ENCODE measurements at places on chromosomes 6 and 20.
A peak's percentile ranks its signal among the peaks of the same experiment; 100 is the strongest.

GRCh38 chr20:25025986-25026605, 31.8 kb downstream of the ACSS1 start:
- DNase-seq, result no peak

DNA sequence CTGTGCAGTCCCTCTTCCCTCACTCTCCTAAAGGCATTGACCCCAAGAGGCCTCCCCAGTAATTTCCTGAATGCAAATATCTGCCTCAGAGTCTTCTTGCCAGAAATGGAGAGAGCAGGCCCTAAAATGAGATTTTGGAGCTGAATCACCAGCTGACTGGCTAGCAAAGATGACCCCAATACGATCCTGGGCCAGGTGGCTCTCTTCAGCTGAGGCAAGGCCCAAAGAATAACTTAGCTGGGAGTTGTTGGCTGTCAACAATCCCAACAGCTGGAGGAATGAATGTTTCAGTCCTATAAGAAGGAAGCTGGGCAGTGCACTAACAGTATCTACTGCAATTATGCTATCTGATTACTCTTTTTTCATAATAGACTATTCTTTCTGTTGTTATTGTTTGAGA, 37.2 kb upstream of the VGLL2 start:
- no peak for DNase-seq

GRCh38 chr20:5033566-5033965, 32.3 kb upstream of the SLC23A2 start:
- DNase-seq, result no peak

DNA sequence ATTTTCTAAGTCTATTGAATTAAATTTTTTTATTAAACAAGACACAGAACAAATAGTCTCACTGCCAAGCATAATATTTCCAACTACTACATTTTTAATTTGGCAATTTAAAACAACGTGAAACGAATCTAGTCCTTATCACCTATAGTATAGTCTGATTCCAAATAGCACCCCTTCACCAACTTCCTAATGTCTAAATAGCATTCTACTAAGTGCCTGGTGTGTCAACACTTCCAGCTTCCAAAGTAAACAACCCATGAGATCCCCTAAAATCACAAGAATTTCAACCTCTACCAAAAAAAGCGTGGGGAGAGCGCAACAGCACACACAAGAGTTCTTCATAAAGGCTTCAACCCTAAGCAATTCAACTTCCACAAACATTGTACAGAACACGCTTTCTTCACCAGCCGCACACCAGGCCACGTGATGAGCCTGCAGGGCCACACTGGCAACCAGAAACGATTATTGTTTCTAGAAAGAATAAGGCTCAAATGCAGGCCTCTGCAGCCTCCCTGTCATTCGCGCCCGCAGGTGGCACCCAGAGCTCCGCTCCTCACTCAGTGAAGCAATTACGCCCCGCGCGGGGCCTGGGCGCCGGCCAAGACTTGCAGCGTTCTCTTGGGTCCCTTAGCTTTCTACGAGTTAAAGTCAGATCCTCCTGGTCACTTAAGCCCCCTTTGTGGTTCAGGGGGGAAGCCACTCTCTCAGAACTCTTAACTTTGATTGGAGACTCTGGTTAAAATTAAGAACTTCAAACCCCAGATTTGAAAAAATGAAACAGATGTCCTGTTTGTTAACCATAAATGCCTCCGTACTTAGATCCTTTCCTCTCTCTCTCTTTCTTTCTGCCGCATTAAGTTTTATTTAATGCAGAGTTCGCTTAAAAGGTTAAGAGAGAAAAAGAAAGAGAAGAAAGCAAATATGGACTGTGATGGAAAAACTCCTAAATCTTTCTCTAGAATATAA, 18.3 kb downstream of the SIM1 start:
- DNase-seq, result no peak

DNA sequence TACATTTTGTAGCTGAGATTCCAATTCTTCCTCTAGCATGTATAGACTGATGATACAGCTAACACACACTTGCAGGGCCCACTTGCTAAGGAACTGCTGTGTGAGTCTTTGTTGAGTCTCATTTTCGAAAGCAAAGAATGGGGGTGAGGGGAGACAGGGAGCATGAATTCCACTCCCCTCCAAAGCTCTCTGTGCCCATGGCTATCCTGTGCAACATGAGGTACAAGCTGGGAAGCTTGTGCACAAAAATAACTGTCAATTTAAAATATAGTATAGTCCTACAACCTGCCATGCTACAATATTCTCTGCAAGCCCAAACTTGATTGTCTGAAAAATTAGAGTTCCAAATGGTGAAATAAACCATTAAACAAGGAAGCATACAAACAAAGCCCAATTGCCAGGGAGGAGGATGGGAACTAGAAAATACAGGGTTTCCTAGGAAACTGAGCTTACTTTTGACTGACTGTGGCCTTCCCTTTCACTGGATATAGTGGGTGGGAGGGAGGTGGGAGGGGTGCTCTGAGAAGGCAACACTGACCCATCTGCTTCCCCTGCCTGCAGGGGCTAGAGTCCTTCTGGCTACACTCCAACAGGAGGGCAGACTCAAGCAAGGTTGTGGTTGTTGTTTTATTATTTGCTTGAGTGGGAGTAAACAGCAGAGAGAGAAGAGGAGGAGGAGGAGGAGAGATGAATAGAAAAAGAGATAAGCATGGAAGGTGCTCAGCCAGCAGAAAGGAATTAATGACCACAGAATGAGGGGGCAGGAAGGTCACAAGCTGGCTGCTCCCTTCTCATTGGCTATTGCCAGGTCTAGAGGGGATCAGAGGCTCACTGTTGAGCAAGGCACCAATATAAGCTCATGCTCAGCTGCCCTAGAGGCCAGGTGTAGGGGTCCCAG, 84.6 kb downstream of the FYN start:
- DNase-seq, result no peak

DNA sequence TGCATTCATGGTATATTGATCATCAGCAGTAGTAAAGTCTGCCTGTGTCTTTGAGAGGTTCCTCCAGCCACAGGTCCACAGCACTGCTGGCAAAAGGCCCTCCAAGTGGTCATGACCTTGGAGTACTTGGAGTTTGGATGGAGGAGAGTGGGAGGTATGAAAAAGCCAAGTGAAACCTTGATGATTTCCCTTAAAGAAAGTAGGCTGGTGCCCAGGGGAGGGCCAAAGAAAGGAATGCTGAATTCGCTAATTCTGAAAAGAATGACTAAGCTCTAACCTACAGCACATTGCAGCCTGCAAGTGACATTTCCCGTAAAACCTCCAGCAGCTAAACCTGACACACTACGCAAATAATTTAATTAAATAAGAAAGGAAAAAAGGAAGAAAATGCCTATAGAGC, 223.4 kb upstream of the TAB2 start:
- peak; percentile 14 for DNase-seq

DNA sequence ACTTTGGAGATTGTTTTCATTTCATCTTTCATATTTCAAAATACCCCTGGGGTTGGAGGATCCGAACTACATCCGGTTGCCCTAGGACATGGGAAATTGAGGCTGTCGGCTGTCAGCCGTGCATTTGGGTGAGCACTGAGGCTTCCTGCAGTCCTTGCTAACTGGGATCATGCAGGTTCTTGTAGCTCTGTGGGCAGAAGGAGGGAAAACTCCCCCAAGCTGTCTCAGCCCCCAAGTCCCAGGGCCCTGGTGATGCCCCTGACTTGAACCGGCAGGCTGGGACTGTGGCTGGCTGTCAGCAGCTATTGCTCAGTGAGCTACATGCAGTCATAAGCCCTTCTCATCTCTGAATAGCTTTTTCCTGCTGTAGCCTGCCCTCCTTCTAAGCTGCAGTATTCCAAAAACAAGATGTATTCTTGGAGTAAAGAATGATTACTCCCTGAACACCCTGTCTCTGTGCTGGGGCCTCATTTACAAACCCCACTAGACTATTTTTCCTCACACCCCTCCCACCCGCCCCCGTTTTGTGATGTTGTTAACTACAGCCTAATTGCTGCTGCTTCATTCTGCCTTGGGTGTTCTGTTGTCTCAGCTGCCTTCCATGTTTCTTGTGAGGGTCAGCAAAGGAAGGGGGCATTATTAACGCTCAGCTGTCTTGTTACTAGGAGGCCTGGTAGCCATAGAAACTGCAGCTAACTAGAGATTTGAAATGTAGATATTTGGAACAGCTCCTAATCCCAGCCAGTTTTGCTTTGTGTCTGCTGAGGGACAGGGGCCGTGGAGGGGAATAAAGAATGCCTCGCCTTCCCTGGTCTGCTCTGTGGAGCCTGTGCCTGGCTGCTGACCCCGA, 18.1 kb downstream of the MTRES1 start:
- no peak for DNase-seq

GRCh38 chr6:102549221-102549874, 1155.8 kb downstream of the GRIK2 start:
- DNase-seq, result no peak

DNA sequence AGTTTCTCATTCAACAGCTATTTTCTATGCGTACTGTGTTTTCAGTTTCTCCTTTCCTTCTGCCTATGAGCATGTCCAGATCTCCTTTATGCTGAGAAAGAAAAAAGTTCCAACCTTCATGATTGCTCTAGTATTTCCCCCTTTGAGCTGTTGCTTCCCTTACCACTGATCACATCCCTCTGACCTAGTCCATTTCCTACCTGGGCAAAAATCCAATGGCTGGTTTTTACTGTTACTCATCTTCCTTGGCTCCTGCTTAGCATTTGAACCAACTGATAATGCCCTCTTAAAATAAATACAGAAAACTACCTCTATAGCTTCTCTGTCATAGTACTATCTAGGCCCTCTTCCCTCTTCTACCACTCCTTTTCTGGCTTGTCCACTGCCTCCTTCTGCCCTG, 6.0 kb downstream of the RFX6 start:
- DNase-seq, result peak; percentile 23

GRCh38 chr20:50540620-50541605, 30.7 kb downstream of the PTPN1 start:
- peak; percentile 81 for DNase-seq

- no peak for DNase-seq
Observed at GRCh38 chr20:50271176-50271575, 80.5 kb downstream of the CEBPB start.

- DNase-seq, result no peak
Observed at GRCh38 chr20:64165866-64166600, 1.8 kb downstream of the MYT1 start.

DNA sequence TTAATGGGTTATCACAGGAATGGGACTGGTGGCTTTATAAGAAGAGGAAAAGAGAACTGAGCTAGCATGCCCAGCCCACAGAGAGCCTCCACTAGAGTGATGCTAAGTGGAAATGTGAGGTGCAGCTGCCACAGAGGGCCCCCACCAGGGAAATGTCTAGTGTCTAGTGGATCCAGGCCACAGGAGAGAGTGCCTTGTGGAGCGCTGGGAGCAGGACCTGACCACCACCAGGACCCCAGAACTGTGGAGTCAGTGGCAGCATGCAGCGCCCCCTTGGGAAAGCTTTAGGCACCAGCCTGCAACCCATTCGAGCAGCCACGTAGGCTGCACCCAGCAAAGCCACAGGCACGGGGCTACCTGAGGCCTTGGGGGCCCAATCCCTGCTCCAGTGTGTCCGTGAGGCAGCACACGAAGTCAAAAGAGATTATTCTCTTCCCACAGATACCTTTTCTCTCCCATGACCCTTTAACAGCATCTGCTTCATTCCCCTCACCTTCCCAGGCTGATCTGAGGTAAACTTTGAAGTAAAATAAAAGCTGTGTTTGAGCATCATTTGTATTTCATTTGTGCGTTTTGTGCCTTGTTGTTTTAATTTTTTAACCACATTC, 4.4 kb downstream of the HLA-E start:
- DNase-seq, result no peak

GRCh38 chr6:36028877-36029324, 1.3 kb downstream of the MAPK14 start:
- peak; percentile 84 for DNase-seq

DNA sequence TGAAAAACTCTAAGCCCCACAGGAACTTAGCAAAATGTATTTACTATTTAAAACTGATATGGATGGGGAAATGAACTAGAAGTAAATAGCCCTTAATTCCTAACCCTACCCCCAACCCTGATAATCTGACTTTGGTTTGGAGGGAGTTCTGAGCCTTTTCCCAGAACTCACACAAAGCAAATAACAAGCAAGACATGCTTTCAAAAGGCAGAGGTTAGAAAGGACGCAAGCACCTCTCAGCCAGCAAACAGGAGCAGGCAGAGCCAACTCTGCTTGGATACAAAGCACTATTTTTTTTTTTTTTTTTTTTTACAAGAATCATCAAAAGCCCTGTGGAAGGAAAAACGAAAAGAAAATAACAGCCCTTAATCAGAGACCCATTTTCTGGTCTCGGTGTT, 58.7 kb downstream of the SLC22A23 start:
- DNase-seq, result no peak

- DNase-seq, result no peak
Observed at GRCh38 chr20:19816386-19816785, 58.3 kb downstream of the RIN2 start.

- no peak for DNase-seq
Observed at GRCh38 chr20:57013217-57013616, 253.2 kb downstream of the BMP7 start.

GRCh38 chr20:38052870-38053269, 19.3 kb downstream of the RPRD1B start:
- no peak for DNase-seq

GRCh38 chr20:58020656-58021454, 207.6 kb downstream of the ANKRD60 start:
- no peak for DNase-seq

- DNase-seq, result no peak
Observed at GRCh38 chr6:82870582-82871172, 195.0 kb downstream of the UBE3D start.

GRCh38 chr6:12578751-12579150, 137.8 kb upstream of the PHACTR1 start:
- DNase-seq, result peak; percentile 51

- peak; percentile 84 for DNase-seq
Observed at GRCh38 chr6:31729979-31730630, 1.0 kb upstream of the DDAH2 start.

DNA sequence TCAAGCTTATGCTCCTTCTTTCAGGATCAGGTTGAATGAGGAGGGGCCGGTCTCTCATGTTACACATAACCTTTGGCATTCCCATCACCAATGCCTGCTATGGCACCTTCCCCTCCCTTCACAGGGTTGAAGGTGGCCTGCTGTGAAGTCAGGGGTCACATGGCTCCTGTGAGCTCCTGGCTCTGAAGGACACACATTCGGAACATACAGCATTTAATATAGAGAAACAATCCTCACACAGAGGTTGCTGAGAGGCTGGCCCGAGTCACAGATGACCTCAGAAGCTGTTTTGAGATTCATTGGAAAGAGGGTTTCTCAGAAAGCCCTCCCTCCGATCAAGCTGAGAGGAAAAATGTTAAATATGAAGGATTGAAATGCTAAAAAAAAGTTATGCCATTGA, 82.1 kb downstream of the PSMG4 start:
- DNase-seq, result peak; percentile 62

- DNase-seq, result peak; percentile 9
Observed at GRCh38 chr6:149130090-149130489, 187.4 kb upstream of the TAB2 start.

- no peak for DNase-seq
Observed at GRCh38 chr6:44955145-44955544, 373.0 kb upstream of the RUNX2 start.

GRCh38 chr6:170085475-170086401, 205.1 kb downstream of the DLL1 start:
- no peak for DNase-seq
